MCF 10A (cell line): ENCODE measurements at places on chromosomes 1 and 21. TPM values are rescaled to one million over a fixed set of nuclear protein-coding genes. Genes with fewer than 3 reads are reported as not detected.
A peak's percentile ranks its signal among the peaks of the same experiment; 100 is the strongest.

DNA sequence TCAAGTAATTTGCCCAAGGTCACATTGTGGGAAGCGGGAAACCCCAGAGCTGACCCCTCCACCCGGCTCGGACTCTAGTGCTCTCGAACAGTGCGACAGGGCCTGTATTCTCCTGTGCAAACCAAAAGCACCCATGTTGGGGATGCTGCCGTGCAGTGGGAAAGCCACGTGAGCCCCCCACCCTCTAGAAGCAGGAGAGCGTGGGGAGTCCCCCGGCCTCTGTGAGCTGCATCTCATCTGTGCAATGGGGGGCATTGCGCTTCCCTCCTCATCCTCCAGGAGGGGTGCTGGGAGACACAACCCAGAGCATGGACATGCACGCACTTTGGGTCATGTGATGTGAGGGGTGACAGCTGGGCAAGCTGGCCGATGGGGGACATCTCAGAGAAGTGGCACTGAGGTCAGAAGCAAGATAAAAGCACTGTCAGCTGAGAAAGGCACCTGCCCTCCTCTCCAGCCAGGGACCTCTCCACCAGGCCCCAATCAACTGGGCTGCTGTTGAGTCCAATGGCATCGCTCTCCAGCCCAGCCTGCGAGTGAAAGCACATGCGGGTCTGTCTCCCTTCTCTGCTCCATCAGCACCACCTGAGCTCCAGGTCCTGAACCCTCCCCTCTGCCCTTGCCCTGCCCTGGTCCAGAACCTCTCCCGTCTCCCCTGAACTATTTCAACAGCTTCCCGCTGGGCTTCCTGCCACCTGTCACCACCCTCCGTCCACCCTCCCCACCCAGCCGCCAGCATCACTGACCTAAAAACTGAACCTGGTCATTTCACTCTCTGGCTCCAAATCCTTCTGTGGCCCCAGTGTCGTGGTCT is 76.4 kb upstream of the IFFO2 start:
- DNase-seq = no peak

DNA sequence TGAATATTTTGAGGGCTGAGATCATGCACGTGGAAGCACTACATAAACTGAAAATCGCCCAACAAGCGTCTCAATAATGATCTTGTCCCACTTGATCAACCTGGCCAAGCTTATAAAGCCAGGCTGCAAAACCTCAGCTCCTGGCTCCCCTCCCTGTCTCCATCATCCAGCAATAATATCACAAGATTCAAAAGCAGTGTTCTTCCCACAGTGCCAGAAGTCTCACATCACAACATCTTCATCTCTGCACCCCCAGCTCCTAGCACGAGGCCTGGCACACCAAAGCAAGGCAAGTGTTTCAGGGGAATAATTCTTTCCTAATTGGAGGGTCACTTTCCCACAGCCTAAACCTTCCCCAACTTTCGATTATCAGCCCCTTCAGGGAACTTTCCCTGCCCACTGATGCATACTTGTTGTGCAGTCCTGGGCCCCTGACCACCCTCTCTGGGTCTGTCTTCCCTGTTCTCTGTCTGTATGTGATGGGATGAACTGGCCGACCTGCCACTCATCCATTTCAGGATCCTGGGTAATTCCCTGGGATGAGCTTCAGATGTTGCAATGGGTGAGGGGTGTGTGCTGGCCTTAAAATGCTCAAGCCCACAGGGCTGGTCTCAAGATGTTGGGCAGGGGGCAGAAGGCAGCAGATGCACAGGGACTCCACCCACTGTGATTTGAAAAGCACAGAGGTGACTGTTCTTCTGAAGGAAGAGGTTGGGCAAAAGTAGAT is 129.0 kb downstream of the DMRTB1 start:
- DNase-seq = no peak

- DNase-seq = peak; percentile 21
Observed at GRCh38 chr1:157137408-157138219, 581 bp downstream of the ETV3 start.

- DNase-seq = peak; percentile 29
Observed at GRCh38 chr21:35585155-35585554, 475.2 kb downstream of the SETD4 start.

TMEM51 gene
- 6.4 TPM in 2 replicates for total RNA-seq
